Stimulated activated CD8-positive, alpha-beta memory T cell treated with anti-CD3 and anti-CD28 coated beads, Interleukin-15, amount 100 ng/mL, for 24 hours (primary cell): ENCODE measurements at places on chromosomes 4 and X.

GRCh38 chr4:106647451-106647850 lies 278.9 kb upstream of the GIMD1 start:
- DNase-seq: no peak

DNA sequence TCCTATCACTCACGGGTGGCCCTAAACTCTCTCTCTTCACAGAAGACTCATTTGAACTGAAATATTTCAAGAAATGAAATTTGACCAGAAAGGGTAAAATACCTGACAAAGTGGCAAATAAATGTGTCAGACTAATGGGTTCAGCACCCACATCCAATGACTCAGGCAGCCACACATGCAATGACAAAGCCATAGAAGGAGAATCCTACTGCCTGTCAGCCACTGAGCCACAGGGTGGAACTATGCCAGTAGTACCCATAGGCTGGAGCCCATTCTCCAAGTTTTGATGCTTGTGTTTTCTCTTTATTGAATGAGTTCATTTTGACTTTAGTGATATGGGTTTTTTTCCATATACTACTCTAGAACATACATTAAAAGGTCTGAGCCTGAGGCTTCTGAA lies 179.0 kb downstream of the BEND2 start:
- DNase-seq: no peak

DNA sequence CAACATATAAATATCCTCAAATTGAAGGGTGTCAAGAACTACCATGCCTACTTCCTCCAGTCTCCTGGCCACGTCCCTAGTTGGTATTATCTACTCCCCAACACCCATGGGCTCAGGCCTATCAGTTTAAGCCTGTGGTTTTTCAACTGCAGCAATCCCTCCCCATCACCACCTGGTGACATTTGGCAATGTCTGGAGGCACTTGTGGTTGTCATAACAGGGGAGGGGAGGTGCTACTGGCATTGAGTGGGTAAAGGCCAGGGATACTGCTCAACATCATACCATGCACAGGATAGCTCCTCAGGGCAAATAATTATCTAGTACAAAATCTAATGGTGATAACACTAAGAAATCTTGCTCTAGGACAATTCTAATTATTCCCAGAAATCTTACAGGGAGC lies 95.3 kb downstream of the COMMD8 start:
- DNase-seq: no peak

DNA sequence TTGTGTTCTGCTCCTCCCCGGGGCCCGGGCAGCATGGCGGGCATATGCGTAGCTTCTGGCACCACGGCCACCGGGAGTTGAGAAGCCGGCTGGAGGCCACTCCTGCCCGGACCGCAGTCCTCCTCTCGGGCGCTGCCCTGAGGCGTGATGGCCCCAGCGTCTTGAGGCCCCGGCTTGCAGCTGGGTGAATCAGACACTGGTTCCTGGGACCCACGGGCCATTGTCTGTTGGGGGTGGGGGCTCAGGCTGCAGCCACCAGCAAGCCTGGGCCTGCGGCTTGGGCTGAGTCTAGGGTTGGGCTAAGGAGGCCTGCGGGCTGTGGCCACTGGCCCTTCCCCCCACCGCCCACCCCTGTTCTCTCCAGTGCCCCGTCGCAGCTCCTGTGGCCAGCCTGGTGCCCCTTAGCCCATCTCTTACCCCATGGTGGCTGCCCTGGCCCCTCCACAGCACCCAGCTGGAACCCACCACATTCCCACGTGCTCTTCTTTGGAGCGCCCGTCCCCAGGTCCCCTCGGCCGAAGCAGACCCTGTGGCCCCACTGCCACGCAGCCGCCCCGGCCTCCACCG lies 6.7 kb upstream of the UVSSA start:
- DNase-seq: no peak

DNA sequence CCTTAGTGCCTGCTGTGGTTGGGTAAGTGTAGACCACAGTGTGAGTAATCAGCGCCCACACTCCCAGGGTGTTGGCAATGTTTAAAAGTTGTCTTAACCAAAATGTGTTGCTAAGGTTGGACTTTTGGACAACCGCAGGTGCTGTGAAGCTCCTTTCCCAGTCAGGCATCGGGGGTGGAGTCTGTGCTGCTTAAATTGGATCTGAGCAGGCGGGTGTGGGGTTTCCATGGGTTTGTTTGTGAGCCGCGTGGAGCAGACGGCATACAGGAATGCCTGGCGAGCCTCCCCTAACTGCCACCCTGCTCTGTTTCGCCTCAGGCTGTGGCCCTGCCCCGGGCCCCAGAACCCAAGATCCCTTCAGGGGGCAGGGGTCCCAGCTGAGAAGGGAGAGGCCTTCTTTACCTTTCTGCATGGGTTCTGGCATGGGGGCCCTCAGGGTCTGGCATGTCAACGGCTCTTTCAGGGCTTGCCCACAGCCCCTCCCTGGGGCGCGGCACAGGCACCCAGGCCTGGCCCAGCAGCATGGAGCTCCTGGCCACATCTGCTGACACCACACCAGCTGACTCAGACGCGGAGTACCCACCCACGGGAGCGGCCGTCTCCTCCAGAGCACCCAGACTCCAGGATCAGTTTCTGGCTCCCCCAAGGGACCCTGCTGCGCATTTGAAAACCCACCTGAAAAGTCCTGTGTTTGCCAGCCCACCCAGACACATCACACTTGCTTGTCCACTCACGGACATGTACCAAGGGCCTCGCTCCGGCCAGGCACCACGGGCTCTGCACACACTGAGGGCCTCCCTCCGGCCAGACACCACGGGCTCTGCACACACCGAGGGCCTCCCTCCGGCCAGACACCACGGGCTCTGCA lies 5.1 kb upstream of the SPON2 start:
- no peak for DNase-seq

DNA sequence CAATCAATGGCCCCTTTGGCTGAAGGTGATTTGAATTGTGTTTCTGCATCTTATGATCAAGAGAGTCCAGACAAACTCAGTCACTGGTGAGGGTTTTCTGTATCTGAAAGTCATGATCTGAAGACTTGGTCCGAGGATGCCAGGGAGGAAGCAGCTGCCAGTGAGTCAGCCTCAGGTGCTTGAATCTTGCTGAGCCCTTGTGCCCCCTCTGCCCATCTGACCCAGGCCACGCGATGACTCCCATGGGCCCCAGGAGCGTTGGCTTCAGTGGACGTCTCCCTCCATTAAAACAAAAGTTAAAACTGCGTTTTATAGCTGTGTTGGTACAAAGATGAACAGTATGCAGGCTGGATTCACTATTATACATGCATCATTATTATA lies 62.0 kb downstream of the HTRA3 start:
- no peak for DNase-seq

DNA sequence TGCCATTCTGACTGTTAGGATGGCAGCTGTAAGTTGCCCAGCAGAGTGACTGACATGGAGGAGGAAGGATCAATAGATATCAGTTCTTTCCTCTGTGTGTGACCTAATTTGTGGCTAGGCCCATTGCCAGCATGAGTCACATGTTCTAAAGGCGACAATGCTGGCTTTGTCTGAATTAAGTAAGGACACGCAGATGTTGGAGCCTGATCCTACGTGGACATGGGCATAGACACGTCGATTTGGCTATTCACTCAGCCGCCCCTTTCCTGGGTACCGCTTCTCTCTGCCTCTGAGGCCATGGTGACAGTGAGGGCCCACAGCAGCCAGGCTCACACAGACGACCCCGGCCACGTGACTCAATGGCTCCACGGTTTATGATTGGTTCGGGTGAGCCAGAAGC lies 16.3 kb downstream of the PROM1 start:
- no peak for DNase-seq

DNA sequence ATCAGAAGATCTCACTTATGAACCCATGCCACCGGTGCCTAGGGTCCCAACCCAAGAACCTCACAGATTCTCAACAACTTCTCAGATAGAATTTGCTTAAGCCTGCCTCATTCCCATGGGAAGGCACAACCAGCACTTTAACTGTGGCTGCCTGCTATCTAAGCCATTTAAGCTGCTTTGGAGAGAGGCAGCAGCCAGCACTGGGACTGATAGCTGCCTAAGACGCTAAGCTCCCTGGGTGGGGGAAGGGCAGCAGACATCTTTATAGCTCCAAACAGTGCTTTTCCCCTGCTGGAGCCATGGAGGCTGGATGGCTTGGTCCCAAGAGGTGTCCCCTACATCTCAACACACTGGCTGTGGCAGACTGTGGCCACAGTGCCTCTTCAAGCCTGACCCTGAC lies 1268.6 kb downstream of the FAM133A start:
- no peak for DNase-seq

DNA sequence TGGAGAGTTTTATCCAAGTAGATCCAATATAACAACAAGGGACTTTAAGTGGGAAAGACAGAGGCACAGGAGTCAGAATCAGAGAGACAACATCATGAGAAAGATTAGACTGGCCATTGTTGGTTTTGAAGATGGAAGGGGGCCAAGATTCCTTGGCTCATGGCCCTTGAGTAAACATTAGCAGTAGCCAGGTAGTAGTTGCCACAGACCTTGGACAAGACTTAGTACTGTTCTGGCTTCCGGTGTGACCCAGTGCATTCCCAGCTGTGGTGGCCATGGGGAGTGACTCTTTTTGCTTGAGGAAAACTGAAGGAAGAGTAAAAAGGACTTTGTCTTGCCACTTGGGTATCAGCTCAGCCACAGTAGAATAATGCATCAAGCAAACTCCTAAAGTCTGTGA lies 462.2 kb upstream of the CPXCR1 start:
- no peak for DNase-seq

DNA sequence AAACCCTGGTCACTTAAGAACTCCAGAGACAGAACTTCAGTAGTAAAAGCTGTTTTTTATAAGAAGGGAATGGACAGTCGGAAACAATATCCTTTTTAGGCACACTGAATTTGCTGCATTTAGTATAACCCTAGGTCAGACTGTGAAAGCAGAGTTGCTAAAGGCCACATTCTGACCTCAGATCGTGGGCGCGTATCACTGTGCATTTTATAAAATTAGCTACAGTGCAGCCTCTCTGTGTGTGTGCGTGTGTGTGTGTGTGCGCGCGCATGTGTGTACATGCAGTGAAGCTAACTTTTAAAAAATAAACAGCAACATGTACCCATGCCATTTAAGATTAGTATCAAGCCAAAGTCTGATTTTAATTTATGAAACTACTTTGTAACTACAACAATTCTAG lies 8.0 kb downstream of the ZNF827 start:
- DNase-seq: no peak

GRCh38 chr4:7826176-7826908 lies 113.3 kb downstream of the AFAP1 start:
- DNase-seq: no peak

DNA sequence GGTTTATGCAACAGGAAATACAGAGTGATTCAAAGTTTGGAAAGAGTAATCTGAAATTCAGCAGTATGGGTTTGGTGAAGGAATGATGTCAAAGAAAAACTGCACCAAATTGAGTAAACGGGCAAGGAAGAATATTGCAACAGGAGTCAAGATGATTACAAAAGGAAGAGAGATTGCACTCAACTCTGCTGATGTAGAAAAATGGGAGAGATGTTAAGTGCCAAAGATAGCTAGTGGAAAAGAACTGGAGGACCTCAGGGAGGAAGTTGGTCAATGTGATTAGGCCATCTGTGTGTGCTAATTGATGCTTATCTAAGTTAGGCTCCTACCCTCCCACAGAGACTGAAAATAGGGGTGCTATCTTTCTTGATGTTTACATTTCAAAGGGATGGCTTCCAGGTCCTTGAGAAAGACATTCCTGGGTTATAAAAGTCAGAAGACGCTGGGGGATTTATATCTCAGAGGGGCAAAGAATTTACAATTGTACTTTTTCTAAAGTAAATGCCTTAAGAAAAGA lies 167.4 kb upstream of the FAM47A start:
- DNase-seq: no peak

GRCh38 chr4:78423790-78424189 lies 127.8 kb upstream of the ANXA3 start:
- no peak for DNase-seq

DNA sequence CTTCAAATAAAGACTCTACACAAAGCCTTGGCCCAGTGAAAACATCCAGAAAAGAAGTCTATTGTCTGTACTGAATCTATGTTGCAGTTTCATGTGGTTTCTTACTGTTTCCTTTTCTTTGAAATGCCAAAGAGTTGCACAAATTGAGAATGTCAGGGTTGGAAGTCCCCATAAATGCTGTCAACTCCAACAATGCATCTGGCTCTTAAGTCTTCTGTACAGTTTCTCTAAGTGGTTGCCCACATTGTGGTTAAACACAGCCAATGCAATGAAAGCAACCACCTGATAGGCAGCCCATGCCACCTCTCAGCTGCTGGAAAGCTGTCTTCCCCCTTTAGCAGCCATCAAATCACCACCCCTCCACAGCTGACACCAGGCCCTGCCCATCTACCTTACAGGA lies 67.2 kb upstream of the C1GALT1C1 start:
- DNase-seq: no peak

GRCh38 chr4:185142564-185142911 lies 528 bp upstream of the SLC25A4 start:
- DNase-seq: no peak

DNA sequence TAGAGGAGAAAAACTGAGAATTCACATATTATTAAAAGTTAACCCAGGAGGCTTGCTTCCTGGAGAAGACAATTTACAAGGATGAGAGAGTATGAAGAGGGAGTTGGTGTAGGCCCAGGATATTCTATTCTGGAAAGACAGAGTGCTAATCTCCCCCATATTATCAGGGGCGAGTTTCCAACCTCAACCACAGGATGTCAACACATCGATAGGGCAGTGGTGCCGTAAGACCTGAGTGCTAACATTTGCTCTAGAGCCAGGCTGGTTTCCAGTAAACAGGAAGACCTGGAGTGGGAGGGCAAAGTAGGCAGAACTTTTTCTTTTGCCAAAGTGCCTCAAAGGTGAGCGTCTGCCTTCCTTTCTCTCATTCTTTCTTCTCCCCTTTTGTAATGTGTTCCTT lies 2.8 kb upstream of the AWAT1 start:
- DNase-seq: no peak

- DNase-seq: no peak
These were observed 7.7 kb downstream of the UNC5C start for GRCh38 chr4:95541094-95541493.

DNA sequence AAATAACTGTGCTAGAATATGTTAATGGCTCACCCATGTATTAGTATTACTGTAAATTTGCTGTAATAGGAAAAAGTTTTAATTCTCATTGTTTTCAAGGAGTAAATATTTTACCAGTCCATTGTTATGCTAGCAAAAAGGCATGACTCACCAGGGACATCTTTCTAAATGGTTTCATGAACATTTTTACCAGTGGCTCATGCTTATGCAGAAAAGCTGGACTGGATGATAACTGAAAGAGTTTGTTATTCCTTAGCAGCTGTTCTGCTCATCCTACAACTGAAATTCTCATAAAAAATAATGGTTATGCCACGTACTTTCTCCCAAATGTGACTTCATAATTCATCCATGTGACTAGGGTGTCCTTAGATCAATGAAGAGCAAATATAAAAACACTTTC lies 111.9 kb upstream of the PCDH18 start:
- DNase-seq: no peak
